NCI-H748 treated with DMSO at 0.1 percent for 48 hours (cell line): ENCODE measurements at places on chromosomes 6 and 20.

DNA sequence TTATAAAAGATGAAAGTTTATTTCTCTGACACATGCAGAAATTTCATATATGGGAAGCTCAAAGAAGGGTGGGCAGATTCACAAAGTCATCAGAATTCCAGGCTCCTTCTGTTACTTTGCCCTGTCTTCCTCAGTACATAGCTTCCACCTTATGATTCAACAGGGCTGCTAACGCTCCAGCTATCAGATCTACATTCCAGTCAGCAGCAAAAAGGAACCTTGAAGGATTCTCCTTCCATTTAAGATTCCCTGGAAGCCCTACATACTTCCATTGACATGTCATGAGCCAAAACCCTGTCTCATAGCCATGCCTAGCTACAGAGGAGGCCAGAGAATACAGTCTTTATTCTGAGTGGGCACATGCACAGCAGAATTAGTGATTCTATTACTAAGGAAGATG, 103.3 kb downstream of the NCR2 start:
- DNase-seq: no peak

GRCh38 chr6:150088481-150089154, 19.7 kb upstream of the ULBP3 start:
- DNase-seq: no peak

- DNase-seq: no peak
Observed at GRCh38 chr6:37149745-37150144, 20.2 kb upstream of the PIM1 start.

DNA sequence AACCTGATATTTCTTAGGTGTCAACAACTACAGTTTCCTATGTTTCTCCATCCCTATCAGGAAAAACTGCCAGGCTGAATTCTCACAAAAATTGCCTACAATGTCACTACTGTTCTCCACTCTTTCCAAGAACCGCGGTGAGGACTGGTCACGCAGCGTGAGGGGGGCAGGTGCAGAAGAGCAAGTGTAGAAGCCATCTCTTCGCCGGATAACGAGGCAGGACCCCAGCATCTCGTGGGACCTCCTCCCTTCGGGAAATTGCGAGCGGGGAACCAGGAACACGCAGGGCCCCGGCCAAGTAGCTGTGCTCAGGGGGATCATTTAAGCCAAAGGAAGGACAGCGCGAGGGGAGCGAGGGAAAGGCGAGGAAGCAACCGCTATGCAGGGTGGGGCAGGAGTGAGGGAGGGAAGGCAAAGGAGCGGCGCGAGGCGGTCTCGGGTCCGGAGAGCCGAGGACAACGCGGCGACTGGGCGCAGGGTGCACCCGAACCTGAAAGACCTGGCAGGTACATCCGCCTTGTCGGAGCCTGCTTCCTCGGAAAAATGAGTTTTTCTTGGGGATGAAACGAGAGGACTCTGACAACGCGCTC, 559 bp downstream of the APMAP start:
- peak; percentile 51 for DNase-seq

DNA sequence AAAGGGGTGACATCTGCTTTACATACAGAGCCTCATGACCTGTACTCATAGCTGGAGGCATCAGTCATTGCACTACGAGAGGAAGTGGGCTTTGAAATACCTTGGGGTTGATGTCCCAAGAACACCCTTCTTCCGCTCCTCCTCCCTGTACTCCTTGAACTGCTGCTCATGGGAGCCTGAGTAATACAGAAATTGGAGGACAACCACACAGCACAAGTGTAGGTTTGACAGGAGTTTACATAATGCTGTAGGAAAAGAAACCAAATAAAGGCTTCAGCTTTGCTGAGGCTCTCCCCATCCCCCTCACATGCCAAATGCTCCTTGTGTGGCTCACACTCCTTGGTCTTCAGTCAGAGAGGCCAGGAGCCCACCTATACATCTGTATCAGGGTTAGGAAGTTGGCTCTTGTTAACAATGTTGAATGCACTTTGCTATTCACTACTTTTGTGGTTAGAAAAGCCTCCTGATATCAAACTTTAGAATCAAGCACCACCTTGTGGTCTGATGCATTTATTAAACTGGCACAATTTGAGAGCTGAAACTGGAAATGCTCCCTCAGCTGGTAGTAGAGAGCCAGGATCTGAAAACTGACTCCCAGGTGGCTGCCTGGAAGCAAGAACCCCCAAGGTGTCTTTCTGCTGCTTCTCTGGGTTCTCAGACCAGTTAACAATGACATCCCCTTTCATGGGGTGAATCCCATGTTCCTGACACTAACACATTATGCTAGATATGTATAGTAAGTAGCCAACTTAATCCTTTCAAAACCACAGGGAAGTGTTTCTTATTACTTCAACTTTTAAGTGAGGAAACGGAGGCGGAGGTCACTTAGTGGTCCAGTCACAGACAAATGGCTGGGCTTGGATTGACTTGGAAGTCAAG, 56.2 kb upstream of the EDN1 start:
- DNase-seq: peak; percentile 13

GRCh38 chr6:32118782-32119628, 9.0 kb downstream of the ATF6B start:
- DNase-seq: peak; percentile 56

DNA sequence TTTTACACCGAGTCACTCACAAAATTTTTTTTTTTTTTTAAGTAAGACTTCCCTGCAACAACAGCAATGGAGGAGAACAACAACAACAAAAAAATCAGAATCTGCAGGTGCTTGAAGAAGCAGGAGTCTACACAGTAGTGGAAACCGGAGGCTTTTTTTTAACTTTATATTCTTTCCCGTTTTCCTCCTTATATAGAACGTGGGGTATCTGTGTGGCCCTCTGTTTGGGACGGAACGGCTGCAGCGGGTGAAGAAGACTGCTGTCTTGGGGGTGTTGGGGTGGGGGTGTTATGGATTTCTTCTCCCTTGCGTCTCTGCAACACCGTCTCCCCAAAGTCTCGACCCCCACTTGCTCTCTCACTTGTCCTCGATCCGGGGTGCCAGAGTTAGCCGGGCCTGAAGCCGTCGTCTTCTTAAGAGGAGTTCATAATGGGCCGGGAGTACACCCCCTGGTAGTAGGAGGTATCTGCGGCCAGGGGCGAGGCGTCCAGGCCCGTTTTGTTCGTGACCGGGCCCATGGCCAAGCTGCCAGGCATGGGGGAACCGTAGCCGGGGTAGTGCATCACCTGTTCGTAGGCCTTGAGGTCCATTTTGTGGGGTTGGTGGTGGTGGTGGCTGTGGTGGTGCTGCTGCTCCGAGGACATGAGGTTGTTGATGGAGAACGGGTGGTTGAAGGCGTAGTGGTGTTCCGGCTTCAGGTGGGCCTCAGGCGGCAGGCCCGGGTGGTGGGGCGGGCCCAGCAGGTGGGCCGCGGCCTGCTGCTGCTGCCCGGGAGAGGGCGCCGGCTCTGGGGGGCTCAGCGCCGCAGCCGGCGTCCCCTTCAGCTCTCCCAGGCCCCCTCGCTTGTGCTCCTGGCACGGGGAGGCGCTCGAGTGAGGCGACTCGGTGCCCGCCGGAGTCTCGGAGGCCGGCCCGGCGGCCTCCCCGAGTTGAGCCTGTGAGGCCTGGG, 2.7 kb downstream of the FOXA2 start:
- peak; percentile 26 for DNase-seq

- DNase-seq: no peak
Observed at GRCh38 chr6:88477413-88477812, 311.3 kb upstream of the CNR1 start.

DNA sequence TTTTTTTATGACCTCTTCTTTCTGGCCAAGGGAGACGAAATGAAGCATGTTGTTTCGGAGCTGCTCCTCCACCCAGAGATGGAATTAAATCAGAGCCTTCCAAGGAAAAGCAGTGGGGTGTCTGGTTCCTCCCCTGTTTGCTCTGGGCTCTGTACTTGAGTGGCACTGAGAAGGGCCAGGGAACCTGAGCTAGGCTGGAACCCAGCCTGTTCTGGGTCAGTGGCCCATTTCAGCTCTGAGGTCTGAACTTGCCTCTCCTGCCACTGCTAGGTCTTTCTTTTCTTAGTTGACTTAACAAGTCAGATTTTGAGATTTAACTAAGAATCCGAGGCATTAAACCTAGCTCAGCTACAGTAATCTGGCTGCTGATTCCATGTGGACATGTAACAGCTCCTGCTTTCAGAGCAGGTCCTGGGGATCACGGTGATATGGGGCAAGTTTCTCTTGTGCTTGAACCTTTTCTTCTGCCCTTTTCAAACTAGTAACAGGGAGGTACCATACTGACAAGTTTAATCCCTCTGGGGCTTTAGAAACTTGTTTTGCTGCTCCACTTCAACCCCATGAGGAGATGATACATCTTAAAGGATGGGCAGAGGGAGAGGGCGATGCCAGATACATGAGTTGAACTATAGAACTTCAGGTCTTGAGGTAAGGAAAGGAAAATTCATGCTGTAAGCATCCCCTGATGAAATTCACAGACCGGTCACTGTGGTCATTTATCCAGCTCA, 101.1 kb downstream of the SLC24A3 start:
- DNase-seq: no peak

GRCh38 chr20:50416269-50417022, 93.7 kb upstream of the PTPN1 start:
- no peak for DNase-seq

DNA sequence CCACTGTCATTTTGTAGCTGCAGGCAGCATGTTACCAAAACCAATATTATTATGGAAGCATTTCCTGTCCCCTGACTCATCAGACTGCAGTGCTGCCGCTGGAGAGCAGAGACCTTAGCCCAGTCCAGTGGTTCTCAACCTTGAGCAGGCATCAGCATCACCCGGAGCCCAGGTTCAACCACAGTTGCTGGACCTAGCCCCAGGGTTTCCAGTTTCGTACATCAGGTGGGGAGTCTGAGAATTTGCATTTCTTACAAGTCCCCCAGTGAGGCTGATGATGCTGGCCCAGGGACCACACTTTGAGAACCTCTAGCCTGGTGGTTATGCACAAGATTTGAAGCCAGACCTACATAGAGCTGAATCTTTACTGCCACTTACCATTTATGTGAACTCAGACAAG, 47.3 kb downstream of the LY86 start:
- DNase-seq: no peak

GRCh38 chr6:104462811-104463599, 396.7 kb downstream of the HACE1 start:
- DNase-seq: no peak

DNA sequence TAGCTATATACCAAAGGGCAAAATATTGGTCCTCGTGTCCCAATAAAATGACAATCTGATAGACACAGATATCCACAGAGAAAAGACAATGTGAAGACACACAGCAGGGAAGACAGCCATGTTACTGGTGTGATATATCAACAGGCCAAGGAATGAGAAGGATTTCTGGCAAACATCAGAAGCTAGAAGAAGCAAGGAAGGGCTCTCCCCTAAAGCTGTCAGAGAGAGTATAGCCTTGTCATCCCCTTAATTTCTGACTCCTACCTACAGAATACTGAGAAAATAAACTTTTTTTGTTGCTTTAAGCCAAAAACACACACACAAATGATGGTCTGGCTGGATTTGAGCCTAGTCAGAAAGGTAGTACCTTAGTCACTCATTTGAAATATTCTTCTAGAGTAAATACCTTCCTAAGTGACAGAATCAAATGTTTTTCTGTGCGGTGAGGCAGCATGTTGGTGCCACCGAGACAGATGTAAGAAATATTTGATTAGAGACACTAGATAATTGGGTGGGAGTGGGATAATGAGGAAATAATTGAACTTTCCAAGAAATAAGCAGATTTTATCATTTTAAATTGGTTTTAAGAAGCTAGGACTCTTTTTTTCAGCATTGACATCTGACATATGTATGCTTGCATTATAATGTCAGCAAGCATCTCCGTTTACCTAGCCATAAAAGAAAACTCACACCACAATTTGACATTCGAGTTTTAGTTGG, 123.4 kb upstream of the TFAP2D start:
- no peak for DNase-seq

DNA sequence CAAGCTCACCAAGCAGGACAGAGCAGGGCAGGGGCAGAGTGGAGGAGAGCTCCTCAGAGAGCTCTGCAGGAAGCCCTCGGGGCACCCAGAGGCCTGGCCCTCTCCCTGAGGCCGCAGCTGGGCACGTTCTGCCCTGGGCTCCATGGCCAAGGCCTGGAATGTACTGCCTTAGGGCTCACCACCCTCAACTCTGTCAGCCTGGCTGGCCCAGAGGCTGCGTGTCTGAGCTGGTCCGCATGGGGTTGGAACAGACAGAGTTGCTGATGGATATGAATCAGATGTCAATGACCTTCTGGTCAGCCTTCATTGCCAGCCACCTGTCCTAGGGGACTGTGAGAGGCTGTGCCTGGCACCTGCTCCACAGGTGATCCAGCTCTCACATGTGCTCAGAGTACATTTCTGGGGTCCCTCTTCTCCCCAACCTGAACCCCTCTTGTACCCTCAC, 33.2 kb upstream of the PCMTD2 start:
- DNase-seq: no peak

DNA sequence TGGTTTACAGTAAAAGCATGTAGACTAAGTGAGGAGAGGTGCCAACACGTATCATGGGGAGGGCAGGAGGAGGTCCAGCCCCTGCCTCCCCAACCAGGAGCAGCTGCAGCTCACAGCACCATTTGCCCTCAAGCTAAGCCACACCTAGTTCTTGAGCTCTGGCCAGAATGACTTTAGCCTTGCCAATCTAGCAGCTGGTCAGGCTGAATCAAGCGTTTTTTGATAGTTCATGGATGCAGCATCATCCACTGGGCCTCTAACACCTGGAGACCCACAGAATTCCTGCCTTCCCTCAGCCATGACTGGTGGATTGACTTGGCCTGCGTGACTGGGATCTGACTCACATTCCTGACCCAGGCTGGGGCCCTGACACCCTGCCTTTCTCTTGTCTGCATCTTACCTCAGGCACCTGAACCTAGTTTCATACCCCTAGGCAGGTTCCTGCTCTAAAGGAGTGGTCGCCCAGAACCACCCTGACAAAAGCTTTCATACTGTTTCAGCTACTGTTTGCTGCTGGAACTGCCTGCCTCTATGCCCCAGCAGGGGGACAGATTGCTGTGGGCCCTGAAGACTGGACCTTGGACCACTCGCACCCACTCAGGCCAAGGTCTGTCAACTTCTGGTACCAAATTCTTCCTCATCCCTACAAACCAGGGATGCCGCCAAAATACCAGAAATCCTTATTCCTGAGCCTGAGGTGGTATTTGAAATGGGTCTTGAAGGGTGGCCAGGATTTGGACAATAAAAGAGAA, 122.3 kb downstream of the QRSL1 start:
- no peak for DNase-seq

DNA sequence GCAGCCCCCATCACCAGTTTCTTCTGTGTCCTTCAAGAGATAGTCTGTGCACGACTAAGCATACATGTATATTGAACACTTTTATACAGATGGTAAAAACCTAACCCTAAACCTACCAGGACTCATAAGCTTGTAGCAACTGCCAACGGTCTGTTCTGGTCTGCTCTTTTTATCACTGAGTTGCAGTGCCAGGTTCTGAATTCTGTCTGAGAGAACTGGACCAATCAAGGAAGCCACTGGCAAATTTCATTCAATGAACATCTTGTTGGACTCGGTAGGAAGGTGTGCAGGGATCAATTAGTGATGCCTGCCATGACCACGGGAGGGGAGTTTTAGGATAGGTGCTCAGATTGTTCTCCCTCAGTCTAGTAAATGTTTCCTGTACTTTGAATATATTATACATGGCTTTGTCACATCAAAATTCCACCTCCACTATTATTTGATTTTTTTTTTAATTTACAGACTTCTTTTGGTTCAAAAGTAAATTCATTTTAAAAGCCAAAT, 146.8 kb downstream of the EYA2 start:
- no peak for DNase-seq
